Vagina (tissue), 2 donors: ENCODE measurements at places on chromosomes 3 and 15.

DNA sequence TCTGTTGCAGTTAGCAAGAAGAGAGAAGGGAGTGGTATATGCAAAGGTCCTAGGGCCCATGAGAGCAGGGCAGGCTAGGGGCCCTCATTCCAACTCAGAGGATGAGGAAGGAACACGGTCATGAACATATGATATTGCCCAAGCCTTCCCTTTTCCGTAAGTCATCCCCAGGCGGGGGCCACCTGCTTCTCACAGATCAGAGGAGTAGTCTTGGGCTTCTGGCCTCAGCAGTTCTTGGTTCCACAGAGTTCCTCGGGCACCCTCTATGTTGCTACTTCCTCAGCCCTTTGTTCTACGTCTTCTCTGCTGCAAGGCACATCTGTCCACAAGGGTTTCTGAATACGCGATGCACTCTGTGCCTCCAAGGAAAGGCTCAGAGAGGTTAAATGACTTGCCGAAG is 25.3 kb downstream of the EPHB3 start:
- no peak overlapping the region for H3K27ac ChIP-seq
- no peak overlapping the region for H3K4me3 ChIP-seq
- no peak for DNase-seq
- peaks cover 28% of the 10 kb centered on the region for H3K4me1 ChIP-seq

GRCh38 chr3:138405486-138405885 is 28.9 kb upstream of the ESYT3 start:
- DNase-seq = no peak
- H3K36me3 ChIP-seq = no peaks in the 10 kb centered on the region
- no peaks in the 10 kb centered on the region for H3K4me1 ChIP-seq
- no peaks in the 10 kb centered on the region for H3K27me3 ChIP-seq

- H3K27ac ChIP-seq = peak overlapping the region; percentile 99
- no peaks in the 10 kb centered on the region for H3K36me3 ChIP-seq
- no peaks in the 10 kb centered on the region for H3K27me3 ChIP-seq
- H3K4me3 ChIP-seq = peak overlapping the region; percentile 88
These were observed 8.7 kb upstream of the TRIM69 start for GRCh38 chr15:44727485-44728231.

- H3K27ac ChIP-seq = peak overlapping the region; percentile 85
- no peaks in the 10 kb centered on the region for H3K36me3 ChIP-seq
- peak overlapping the region; percentile 61 for H3K4me3 ChIP-seq
- H3K4me1 ChIP-seq = peaks cover 34% of the 10 kb centered on the region
- H3K27me3 ChIP-seq = no peaks in the 10 kb centered on the region
These were observed 504 bp upstream of the PDHB start for GRCh38 chr3:58434168-58434504.

DNA sequence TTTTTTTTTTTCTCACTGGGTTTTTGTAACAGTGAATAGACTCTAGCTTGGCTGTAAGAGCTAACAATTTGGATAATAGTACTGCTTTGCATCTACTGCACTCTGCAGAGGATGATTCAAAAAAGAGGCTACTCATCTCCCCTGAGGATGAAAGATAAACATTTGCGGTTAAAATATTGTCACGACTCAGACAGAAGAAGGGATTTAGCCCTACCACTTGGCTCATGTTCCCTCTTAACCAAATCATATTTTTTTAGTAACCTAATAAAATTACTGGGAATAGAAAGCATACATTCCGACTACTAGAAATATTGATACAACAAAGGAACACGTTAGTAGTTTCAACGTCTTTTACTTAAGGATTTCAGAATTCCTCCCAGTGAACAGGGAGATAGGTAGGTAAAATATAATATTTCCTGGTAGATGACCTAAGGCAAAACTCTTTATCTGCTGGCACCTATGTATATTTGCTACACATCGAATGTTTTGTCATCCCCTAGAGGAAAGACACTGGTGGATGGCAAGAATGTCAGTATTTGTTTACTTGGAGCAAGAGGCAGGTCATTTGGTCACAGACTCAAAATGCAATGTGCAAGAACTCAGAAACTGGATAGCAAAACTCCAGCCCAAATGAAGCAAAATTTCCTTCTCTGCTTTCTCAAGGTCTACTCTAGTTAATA is 110.8 kb downstream of the GREM1 start:
- H3K27ac ChIP-seq = no peak overlapping the region
- no peaks in the 10 kb centered on the region for H3K4me1 ChIP-seq
- H3K27me3 ChIP-seq = no peaks in the 10 kb centered on the region
- no peaks in the 10 kb centered on the region for H3K36me3 ChIP-seq

GRCh38 chr3:154844863-154845262 is 235.3 kb upstream of the MME start:
- H3K27ac ChIP-seq = no peak overlapping the region
- H3K4me1 ChIP-seq = no peaks in the 10 kb centered on the region
- H3K27me3 ChIP-seq = no peaks in the 10 kb centered on the region
- H3K4me3 ChIP-seq = no peak overlapping the region
- no peaks in the 10 kb centered on the region for H3K36me3 ChIP-seq
